RPMI8226 (cell line): ENCODE measurements at places on chromosomes 12 and 14.

DNA sequence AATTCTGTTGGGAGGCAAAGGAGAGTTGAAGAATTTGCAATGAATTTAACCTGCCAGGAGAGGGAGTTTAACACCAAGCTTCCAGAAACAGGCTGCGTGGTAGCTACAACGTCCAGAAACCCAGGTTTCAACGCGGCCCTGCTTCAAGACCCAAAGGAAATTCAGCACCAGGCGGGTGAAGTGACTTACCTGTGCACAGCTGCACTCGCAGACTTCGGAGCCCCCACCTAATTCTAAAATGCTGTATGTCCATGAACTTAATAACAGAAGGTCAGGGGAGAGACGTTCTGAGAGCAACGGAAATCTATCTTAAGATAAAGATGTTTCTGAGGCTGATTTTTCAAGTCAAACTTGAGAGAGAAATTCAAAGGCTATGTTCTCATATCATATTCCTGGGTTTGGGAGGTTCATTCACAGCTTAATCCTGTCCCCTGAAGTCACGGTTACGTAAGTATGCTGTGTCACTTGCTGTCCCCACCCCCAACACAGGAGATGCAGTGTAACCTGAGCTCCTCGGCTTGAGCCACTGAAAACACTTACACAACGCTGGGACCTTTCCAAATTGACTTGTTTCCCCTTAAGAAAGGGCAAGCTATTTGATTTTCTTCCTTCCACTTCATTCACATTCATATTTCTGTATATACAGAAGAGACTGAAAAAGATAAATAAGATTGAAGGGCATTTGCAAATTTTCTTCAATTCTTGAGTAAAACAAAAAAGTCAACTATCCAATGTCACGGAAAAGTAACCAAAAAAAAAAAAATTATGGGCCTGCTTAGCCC is 22.7 kb downstream of the CLIP1 start:
- peak; percentile 54 for DNase-seq

- DNase-seq = no peak
These were observed 57.9 kb downstream of the PPM1H start for GRCh38 chr12:62876938-62877548.

DNA sequence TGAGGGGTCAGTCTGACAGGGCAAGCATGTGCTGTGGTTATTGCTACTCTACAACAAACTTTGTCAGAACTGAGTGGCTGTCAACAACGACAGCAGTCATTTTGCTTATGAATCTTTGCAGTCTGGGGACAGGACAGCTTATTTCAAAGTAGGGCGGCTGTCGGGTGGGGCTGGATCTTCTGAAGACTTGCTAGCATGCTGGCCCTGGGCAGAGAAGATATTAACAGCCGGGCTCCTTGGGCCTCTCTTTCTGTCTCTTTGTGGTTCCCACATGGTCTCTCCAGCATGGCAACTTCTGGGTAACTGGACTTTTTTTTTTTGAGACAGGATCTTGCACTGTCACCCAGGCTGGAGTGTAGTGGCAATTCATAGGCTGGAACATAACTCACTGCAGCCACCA is 33.9 kb upstream of the ALDH2 start:
- no peak for DNase-seq

- no peak for DNase-seq
These were observed 22.3 kb upstream of the SSPN start for GRCh38 chr12:26172946-26173552.

GRCh38 chr12:132523576-132524331 is 33.8 kb downstream of the FBRSL1 start:
- DNase-seq = peak; percentile 60

- no peak for DNase-seq
These were observed 69.8 kb upstream of the PYGL start for GRCh38 chr14:51014086-51014485.

DNA sequence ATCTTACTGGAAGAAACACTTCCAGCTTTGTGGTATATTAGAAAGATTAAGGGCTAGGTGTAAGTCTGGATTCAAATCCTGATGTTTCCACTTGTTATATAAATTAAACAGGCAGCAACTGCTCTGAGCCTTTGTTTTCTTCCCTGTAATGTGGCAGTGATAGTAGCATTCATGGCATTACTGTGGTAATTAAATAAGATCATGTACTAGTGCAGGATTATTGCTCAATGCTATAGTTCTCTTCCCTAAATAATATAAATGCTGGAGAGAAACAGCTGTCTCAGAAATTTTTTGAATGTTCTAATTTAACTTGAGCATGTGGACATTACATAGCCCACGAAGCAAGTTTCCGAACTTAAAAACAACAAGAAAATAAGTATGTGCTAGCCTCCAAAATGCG is 5.4 kb downstream of the TMEM117 start:
- no peak for DNase-seq

- DNase-seq = no peak
These were observed 29.7 kb downstream of the CPNE8 start for GRCh38 chr12:38875586-38876228.

- peak; percentile 96 for DNase-seq
These were observed 6.7 kb downstream of the HDAC7 start for GRCh38 chr12:47812797-47813510.
